ENCODE measurements at places on chromosomes 1 and 21.
A peak's percentile ranks its signal among the peaks of the same experiment; 100 is the strongest.

DNA sequence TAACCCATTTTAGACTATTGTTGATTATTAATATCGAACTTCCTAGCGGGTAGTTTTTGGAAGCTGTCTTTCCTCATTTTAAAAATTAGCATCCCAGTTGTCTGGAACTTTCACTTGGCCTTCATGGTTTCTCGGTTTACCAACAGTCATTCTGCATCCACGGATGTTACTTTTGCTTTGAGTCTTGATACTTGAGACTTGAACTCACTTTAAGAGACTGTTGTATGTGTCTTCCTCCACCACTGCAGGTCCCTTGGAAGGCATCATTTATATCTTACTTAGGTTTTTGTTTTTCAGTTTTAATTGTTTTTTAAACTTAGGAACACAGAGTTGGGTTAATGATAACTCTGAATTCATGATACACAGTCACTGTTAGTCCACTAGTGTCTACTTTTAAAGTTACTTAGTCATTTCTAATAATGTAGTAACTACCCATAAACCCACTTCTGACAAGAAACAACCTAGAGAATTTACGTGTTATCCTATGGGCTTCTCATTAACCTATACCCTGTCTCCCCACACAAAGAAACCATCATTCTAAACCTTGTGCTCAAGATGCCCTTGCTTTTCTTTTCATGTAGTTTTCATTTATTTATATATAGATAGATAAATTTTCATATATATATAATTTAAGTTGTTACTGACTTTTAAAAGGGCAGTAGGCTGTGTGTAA, 152.6 kb downstream of the ZP4 start:
- no peak for DNase-seq

DNA sequence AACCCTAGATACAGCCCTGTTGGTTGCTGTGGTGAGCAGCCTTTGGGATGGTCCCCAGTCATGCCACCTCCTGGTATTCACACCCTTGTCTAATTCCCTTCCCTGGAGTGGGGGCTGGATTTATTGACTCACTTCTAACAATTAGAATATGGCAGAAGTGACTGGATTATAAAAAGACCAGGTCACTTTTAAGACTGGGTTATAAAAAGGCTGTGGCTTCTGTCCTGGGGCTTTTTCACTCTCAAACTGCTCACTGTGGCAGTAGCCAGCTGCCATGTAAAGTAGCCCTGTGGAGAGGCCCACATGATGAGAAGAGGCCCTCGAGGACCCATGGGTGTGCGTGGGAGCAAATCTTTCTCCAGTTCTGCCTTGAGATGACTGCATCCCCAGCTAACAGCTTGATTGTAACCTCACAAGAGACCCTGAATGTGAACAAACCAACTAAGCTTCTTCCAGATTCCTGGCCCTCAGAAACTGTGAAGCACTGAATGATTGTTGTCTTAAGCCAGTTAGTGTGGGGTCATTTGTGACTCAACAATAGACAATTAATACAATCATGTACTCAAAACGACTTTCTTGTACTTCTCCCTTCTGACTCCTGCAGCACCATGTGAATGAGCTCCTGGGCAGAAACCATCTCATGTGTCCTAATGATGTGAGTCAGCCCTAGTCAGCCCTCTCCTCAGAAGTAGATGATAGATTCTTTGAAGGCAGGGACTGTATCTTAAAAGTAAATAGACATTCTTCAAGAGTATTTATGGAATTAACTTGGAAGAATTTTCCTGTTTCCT, 234.9 kb downstream of the TNR start:
- no peak for DNase-seq

DNA sequence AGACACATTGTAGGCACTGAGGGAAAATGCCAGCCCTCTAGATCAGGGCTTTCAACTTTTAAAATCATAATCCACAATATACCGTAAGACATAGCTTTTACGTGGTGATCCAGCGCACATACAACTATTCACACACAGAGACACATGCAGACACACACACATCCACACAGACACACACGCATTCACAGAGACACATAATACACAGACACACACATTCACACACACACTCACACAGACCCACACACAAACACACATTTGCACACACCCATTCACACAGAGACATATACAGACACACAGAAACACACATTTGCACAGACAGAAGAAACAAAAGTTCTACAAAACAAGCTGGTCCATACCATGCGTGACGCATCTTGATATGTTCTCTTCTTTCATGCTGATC, 244.5 kb downstream of the RHOU start:
- DNase-seq, result no peak

DNA sequence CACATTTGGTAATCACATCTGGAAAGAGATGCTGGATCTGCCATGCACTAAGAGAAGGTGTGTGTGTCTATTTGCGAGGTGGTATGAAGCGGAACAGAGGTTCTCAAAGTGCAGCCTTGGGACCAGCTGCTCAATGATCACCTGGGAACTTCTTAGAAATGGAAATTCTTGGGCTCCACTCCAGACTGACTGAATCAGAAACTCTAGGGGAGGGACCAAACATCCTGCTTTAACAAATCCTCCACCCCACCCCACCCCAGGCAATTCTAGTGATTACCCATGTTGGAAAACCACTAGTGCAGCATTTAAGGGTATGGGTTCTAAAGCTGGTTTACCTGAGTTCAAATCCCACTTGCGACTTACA, 143.9 kb upstream of the JUN start:
- no peak for DNase-seq

DNA sequence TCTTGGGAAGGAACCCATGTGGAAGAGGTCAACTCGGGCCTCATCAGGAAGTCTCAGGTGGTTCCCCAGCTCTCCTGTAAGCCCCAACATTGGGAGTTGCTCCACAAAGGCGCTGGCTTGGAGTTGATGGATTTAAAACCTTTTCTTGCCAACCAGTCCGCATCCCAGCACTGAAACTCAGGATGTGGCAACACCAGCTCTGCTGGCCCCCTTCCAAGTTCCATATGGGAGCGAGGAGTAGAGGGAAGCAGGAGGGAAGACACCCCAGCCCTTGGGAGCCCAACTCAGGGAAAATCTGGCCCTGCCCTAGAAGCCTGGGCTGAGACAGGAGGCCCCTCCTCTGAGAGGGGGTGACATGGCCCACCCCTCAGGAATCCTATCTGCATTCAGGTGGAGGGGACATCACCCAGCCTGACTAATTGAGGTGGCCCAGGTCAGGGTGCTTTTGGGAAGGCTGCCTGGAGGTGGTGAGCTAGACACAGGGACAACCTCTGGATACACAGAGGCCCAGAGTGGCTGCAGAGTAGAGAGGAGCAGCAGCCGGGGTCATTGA, 33.1 kb upstream of the DMBX1 start:
- no peak for DNase-seq

DNA sequence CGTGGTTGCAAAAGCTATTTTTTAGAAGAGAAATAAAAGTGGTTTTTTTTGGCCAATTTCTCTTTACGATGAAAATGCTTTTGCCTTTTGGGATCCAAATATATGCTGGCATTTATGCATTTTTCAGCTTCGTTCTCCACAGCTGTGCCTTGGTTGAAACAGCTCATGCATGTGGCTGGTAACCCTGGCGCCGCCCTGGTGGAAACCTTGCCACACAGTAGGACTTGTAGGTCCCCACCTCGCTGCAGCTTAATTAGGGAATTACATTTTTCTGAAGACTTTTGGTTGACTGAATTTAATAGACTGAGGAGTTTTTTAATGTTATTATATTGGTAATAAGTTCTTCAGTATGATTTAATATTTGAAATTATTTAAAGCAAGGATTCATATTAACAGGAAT, 12.7 kb upstream of the PCP4 start:
- no peak for DNase-seq

GRCh38 chr1:77471691-77472090, 189.9 kb downstream of the AK5 start:
- DNase-seq, result no peak

DNA sequence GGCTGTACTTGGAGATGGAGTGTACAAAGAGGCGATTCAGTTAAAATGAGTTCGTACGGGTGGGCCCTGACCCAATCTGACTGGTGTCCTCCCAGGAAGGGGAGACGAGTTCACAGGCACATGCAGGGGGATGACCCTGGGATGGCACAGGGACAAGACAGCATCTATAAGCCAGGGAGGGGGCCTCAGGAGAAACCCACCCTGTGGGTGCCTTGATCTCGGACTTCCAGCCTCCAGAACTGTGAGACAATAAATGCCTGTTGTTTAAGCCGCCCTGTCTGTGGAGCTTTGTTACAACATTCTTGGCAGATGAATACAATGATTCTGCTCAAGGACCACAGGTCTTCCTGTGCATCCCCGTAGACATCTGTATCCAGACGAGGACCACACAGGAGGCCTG, 14.6 kb upstream of the CLDN14 start:
- no peak for DNase-seq

DNA sequence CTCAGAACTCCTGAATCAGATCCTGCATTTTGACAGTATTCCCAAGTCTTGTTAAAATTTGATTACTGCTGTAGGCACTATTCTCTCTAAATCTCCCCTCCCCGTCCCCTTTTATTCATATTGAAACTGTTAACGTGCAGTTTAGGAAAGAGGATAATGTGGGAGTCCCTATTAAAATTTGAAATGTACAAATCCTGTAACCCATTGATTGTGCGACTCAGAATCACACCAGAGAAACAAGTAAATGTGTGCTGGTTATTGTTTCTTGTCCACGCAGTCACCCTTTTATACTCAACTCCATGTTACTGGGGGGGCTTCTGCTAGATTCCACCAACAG, 584 bp upstream of the LTN1 start:
- DNase-seq, result no peak

GRCh38 chr21:46082963-46083790, 14.7 kb upstream of the COL6A2 start:
- no peak for DNase-seq

- no peak for DNase-seq
These were observed 134.2 kb downstream of the SYT2 start for GRCh38 chr1:202575918-202576653.

- no peak for DNase-seq
These were observed 31.5 kb downstream of the WNT2B start for GRCh38 chr1:112540226-112540794.

DNA sequence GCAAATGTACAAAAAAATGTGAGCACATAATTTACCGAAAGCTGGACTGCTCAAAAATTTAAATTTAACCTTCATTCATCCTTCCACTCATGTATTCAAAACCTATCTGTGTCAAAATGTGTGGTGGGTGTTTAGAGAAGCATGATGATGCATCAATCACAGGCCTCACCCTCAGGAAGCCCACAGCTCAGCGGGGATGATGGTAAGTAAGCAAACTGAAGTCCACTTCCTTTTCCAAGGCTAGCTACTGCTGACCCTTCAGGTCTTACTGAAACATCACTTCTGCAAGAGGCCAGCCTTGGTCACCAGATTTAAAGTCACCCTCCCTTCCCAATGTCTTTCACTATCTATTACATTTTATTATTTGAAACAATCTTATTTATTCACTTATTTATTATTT, 254.5 kb downstream of the DNM3 start:
- DNase-seq, result no peak

DNA sequence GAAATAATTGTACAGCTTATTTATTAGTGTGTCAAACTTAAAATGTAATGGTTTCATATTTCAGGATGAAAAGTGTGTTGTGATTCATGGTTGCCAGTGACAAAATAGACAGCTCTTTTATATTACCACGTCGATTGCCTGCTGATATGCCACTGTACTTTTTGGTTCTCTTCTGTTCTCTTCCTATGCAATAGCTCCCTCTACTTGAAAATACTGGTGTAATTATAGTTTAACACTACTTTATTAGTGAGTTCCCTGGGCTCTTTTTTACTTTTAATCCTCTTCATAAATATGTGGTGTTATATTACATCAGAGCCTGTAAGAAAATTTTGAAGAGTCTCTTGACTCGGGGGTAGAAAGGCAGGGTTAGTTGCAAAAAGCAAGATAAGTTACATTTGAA, 111.3 kb downstream of the PATJ start:
- DNase-seq, result no peak

DNA sequence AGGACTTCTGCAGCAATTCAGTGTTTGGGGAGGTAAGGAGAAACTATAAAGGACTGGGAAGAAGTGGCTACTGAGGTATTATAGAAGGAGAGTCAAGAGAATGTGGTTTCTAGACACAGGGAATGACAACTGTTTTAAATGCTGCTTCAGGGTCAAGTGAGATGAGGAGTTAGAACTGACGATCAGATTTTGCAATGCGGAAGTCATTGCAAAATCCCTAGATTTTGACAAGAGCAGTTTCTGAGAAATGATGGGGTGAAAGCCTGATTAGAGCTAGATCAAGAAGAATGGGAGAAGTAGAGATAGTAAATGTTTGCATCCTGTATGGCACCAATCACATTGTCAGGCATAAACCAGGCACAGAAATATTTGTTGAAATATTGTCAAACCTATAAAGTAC, 4.7 kb upstream of the TSNAX start:
- DNase-seq, result no peak

- peak; percentile 32 for DNase-seq
These were observed 228.9 kb downstream of the TNR start for GRCh38 chr1:175514387-175514953.
